ENCODE measurements at places on chromosomes 7 and 10. TPM values are rescaled to one million over a fixed set of nuclear protein-coding genes. Genes with fewer than 3 reads are reported as not detected.
A peak's percentile ranks its signal among the peaks of the same experiment; 100 is the strongest.

The SEPHS1 gene
- 47.3 TPM for total RNA-seq

The C10orf67 gene
- 0.68 TPM for total RNA-seq

The CAMK1D gene
- 9.4 TPM for total RNA-seq

DNA sequence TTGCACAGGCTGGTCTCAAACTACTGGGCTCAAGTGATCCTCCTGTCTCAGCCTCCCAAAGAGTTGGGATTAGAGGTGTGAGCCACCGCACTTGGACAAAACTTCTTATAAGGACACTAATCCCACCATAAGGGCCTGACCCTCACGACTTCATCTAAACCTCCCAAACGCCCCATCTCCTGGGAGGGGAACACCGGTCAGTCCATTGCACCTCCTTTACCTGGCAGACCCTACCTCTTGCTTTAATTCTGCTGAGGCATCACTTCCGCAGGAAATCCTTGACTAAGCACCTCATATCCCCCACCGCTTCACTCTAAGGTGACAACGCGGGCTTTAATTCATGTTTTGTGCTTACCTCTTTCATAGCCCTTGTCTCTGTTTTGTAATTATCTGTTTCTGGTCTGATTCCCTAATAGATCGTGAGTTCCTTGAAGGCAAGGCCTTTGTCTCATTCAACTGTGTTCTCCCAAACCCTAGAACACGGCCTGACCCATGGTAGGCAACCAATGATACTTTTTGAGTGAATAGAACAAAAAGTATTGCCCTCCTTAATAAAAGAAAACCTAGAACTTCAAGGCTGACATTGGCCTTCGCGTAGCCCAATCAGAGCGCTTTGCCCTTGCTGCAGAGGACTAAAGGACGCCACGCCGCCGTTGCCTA lies 481 bp upstream of the ZNF862 start:
- no peak for DNase-seq

The SFRP4 gene
- total RNA-seq, result 5.3 TPM

DNA sequence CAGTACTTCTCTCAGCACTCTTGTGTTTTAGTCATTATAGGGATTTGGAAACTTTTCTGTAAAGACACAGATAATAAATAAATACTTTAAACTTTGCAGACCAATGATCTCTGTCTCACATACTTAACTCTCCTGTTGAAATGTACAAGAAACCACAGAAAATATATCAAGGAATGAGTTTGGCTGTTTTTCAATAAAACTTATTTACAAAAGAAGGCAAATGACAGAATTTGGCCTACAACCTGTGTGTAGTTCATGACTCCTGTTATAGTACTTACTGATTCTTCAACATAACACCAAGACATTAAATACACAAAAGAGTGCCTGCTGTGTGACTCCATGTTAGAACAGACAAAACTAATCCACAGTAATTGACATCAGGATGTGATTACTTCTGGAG lies 510.0 kb upstream of the PHF14 start:
- DNase-seq, result peak; percentile 12

The TFPI2 gene
- total RNA-seq, result 3.9 TPM

- no peak for DNase-seq
Measured at GRCh38 chr10:124348801-124349200, 69.9 kb downstream of the OAT start.

- no peak for DNase-seq
Measured at GRCh38 chr10:61304746-61305145, 148.4 kb downstream of the TMEM26 start.

DNA sequence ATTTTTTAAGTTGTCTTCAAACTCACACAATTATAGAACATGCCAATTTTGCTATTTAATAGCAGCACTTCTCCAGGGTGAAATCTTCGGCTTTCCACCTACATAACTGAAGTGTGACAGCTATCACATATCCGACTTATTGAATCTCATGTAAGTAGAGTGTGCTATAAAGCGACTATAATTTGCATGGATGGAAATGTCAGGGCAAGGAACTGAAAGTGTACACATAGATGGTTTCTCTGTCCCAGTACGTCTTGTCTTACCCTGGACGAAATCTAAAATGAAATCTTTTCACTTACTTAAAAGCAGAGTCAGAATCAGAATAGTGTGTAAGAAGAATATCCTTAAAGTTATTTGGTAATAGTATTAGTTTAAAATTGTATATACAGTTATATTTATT lies 132.3 kb downstream of the THSD7A start:
- DNase-seq, result no peak

- no peak for DNase-seq
Measured at GRCh38 chr7:72268796-72269195, 143.3 kb downstream of the CALN1 start.

GRCh38 chr7:81873559-81873958 lies 103.7 kb upstream of the HGF start:
- peak; percentile 61 for DNase-seq

DNA sequence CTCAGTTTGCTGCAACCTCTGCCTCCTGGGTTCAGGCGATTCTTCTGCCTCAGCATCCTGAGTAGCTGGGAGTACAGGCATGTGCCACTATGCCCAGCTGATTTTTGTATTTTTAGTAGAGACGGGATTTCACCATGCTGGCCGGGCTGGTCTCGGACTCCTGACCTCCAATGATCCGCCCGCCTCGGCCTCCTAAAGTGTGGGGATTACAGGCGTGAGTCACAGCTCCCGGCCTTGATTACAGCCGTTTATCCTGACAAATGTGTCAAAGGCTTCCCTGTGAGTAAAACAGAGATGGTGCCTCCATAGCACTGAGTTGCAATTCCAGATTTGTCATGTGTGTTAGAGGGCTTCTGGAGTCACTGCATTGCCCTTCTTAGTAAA lies 273.7 kb downstream of the CCDC3 start:
- no peak for DNase-seq

DNA sequence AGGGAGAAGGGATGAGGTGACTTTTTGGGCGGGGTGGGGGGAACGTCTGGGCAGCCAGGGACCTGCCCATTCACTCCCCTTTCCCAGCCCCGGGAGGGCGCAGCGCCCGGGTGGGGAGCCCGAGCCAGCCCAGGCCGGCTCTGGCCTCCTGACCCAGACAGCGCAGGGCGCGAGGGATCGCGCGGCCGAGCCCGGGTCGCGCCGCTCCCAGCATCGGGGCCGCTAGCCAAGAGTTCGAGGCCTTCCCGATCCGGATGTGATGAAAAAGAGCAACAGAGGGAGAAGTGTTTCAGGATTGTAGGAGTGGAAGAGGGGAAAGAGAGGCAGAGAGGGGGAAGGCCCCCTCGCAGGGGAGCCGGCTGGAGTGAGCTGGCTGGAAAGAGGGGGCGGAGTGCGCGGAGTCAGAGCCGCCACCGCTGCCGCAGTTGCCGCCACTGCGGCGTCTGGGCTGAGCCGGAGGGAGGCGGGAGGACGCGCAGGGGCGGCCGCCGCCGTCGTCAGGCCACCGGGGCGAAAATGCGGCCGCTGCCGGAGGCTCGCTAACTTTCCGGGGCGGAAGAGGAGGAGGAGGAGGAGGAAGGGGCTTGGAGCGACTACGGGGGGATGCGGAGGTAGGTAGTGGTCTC lies at the start of gene MDFIC:
MDFIC (plus strand) TSS at position 69 of the 626 bp plus-strand sequence. CDS start 940 bp downstream, outside the sequence.
- DNase-seq, result peak; percentile 82

- no peak for DNase-seq
Measured at GRCh38 chr7:70571961-70572360, 560.0 kb upstream of the GALNT17 start.

DNA sequence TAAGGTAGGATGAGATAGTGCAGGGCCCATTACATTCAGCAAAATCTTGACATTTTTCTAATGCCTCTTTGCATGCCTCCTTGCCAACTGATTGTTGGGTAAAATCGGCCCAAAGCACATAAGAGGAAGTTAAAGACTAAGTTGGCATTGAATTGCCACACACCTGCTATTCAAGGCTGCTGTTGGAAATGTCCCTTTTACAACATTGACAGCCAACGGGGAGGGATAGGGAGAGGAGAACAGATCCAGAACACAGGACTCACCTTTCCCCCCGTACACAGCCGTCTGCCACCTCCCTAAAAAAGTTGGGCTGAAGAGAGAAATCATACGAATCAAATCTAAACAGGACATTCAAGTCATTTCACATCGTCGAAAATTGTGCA lies 695 bp downstream of the FAM237B start:
- DNase-seq, result no peak

The PTPN20 gene
- 2.5 TPM for total RNA-seq

DNA sequence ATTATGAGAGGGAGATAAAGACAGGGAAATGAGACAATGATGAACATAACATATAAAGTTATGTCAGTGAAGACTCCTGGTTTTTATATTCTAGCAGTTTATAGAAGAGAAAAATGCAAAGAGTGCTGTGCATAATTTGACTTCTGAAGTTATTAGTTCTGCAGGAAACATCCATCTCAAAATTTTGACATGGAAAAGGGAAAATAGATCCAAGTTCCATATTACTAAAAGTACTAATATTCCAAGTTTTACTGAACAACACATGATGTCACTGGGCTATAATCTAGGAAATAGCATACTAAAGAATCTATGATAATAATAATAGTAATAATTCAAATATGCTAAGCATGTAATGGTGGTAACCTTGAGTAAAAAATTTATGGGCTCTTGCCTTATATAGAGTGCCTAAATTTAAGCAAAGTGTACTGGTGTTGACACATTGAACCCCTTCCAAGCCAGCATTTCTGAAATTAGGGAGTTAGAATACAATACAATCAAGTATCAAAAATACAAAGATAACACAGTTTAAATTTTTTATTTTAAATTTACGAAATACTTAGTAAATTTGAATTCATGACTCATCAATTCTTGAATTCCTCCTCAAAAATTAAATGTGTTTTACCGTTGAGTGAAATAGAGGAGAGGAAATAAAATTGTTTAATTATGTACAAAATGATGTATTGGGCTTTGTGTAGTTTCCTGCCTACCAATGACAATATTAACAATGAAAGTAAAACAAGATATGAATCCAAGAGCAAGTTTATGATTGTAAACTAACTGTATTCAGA lies 102.8 kb upstream of the KCND2 start:
- DNase-seq, result no peak

The PTPRN2 gene
- 7.4 TPM for total RNA-seq

The GDF10 gene
- total RNA-seq, result 34.7 TPM

GRCh38 chr10:23359692-23360380 lies 15.2 kb upstream of the C10orf67 start:
- no peak for DNase-seq

- no peak for DNase-seq
Measured at GRCh38 chr10:50620899-50621298, 2.9 kb downstream of the SGMS1 start.

The EN2 gene
- not detected for total RNA-seq

The TACC2 gene
- total RNA-seq, result 43.3 TPM

DNA sequence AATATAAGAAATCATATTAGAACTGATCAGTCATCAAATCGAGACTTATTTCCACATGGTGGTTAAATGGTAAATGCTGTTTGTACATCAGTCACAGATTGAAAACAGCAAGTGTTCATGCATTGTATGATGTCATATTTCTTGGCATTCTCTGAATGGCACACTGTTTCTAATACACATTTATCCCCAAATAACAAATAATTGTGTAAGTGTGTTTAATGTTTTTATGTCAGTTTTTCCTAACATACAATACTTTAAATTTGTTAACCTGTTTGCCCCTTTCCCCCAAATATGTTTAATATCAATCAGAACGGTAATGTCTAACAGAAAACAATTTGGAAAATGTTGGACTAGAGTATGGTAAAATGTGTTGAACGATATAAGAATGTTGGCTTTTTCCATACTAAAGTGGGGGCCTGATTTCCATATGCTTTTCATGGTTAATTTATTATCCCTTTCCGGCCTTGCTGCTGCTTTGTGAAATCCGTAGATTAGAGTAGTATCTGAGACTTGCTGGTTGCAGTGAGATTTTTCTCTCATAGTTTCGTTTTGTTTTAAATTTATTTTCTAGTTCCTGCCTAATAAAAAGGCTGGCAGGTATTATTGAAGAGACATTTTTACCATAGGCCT lies 23.7 kb downstream of the RAB18 start:
- no peak for DNase-seq

GRCh38 chr7:77580762-77581350 lies 43.8 kb downstream of the PTPN12 start:
- no peak for DNase-seq

DNA sequence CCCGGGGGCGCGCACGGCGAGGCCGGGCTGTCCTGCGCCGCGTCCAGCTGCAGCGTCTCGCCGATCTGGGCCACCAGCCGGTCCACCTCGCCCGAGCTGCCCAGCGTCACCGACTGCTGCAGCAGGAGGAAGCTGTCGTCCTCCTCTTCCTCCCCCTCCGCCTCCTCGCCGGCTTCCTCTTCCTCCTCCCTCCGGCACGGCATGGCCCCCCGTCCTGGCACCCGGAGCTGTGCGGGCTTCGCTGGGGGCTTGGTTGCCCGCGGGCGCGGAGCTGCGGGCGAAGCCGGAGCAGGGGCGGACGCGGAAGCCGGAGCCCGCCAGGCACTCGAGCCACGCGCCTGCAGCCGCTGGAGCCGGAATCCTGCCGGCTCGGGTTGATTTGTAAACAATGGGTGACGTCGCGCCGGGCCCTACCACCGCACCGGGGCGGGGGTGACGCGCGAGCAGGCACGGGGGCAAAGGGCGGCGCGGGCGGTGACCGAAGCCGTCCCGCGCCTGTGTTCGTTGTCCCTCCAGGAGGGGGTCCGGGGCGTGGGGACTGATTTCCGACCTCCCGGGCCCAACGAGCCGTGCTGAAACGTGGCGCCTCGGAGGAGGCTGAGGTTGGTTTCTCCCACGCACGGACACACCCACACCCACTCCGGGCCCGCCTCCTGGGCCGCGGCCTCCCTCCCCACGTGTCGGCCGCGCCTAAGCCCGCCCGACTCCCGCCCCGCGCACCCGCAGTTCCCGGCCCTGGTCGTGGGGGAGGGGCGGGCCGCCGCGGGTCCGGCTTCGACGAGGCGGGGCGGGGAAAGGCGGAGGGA lies at the start of gene FRAT2:
FRAT2 (minus strand) TSS at position 360 of the 806 bp plus-strand sequence; CDS start at position 203, 157 bp downstream.
- DNase-seq, result peak; percentile 93

The DPYSL4 gene
- total RNA-seq, result 1.5 TPM

DNA sequence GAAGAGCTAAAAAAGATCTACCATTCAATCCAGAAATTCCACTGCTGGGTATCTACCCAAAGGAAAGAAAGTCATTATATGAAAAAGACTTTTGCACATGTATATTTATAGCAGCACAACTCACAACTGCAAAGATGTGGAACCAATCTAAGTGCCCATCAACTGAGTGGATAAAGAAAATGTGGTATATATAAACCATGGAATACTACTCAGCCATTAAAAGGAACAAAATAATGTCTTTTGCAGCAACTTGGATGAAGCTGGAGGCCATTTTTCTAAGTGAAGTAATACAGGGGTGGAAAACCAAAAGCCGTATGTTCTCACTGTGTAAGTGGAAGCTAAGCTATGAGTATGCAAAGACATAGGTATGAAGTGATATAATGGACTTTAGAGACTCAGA lies 3.0 kb downstream of the ANXA7 start:
- no peak for DNase-seq

DNA sequence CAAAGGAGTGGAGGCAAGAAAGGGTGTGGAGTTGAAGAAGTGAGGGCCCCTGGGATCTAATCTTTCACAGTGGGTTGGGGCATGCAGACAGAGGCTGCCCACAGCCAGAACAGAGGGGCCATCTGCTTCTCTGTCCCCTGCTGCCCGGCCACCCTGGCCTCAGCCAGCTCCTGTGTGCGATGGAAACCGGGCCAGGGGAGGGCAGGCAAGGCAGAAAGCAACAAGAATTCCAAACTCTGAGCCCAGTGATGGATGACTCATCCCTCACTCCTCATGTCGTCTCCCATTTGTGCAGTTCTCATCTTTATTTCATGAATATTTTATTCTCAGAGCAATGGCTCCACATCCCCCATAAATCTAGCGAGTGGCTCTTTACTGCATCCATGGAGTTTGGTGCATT lies 757.1 kb downstream of the GRID1 start:
- DNase-seq, result no peak

GRCh38 chr10:119135513-119135881 lies 30.0 kb downstream of the SFXN4 start:
- peak; percentile 85 for DNase-seq

The TRA2A gene
- 99.0 TPM for total RNA-seq

The SND1 gene
- total RNA-seq, result 210 TPM

Data from lung (tissue), 17 donors.